Suppressor macrophage (primary cell): ENCODE measurements at places on chromosomes 16 and 17.

DNA sequence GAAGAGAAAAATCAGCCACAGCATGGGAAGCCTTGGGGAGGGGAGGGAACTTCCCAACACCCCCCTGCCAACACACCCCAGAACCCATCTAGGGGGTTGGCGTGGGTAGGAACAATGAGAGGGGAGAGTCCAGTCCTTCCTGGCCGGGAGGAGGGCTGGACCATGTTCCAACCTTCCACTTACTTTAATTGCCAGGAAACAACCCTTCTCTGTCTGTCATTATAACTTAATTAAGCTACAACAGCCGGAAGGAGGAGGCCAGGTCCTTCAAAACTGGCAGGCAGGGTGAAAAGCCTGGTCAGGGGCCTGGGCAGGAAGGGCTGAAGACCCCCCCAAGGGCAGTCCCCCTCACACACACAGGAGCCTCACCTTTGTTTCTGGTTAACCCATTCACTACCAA lies 447.0 kb downstream of the SOX9 start:
- no peak for DNase-seq

GRCh38 chr16:58026139-58026704 lies 668 bp downstream of the MMP15 start:
- DNase-seq: peak; percentile 58

- DNase-seq: no peak
These were observed 33.9 kb upstream of the GSE1 start for GRCh38 chr16:85579191-85579590.

GRCh38 chr17:53176629-53177028 lies 646.1 kb upstream of the KIF2B start:
- DNase-seq: no peak

DNA sequence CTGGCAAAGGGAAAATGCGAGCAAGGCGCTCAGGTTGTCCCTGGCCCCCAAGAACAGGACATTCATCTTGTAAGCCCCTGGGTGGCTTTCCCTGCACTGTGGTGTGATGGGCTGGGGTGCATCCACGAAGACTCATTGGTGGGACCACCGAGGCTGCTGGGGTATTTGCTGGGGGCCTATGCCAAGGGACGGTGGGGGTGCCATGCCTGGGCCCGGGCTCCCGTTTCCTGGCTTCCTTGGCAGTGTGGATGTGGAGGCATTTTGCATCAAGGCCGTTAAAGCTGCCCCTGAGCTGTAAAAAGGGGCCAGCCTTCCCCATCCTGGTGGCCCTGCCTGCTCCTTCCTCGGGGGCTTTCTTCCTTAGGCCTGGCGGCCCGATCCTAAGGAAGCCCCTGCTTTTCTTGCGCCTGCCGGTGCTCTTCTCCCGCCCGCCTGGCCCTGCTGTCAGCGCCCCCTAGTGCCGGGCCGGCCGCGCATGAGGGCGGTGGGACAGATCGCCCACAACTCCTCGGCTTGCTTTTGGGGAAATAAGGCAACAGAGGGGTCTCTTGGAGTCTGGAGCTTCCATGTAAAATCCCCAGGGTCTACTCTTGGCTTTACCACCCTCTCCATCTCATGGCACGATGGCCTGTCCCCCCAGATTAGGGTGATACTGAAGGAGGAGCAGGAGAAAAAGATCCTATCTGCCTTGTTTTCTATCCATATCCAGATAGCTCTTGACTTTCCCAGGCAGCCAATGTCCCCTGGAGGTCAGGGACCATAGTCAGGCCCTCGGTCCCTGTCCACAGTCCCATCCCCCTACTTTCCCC lies 9.8 kb upstream of the TBX2 start:
- DNase-seq: peak; percentile 80

DNA sequence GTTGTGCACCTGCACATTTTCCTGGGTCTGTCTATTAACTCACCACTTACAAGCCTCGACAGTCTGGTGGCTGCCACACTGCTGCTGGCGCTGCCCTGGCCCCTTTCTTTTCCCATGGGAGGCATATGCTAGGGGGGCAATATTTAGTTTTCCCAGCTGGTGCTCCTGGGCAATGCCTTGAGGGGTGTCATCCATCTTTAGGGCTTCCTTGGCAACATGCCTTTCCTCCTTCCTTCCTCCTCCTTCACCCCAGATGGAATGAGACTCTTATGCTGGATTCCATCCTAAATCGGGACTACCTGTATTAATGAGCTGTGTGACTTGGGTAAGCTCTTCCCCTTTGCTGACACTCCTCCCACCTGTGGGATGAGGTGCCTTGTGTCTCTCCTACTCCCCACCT lies 64.8 kb upstream of the CDC42EP4 start:
- no peak for DNase-seq

DNA sequence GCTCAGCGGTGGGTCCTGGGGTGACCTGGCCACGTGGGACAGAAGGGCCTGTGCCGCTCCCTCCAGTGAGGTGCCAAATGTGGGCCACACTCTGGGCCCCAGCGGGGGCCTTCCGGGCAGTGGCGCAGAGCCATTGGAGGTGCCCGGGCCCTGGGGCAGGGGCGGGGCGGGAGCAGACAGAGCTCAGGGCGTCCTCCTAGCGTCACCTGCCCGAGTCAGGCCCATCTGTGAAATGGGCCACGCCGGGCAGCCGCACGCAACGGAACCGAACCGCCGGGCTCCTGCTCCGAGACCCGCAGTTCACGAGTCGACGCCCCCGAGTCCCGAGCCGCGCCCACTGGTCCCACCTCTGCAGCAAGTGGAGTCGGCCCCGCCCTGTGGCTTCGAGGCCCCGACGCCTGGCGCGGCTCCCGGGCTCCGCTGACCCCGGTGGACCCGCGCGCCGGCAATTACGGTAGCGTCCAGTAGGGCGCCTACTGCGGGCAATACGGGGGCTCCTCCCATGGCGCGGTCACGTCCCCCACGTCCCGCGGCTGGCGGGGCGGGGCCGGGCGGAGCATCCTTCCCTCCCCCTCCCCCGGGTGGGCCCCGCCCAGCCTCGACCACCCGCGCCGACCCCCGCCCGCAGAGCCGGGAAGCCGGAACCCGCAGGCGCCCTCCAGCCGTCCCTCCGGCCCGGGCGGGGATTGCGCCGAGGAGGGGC lies 1.9 kb downstream of the SLC16A3 start:
- peak; percentile 87 for DNase-seq

GRCh38 chr16:1300664-1301476 lies 8.6 kb upstream of the UBE2I start:
- DNase-seq: peak; percentile 82

DNA sequence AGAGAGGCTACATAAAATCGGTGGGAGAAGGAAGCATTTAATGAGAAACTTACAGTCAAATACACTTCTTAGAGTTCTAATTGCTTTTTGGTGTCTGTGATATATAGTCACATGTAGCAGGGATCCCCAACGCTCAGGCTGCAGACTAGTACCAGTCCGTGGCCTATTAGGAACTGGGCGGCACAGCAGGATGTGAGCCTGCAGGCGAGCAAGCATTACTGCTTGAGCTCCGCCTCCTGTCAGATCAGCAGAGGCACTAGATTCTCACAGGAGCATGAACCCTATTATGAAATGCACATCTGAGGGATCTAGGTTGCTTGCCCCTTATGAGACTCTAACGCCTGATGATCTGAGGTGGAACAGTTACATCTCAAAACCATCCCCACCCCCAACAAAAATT lies 158.5 kb downstream of the TANC2 start:
- no peak for DNase-seq

GRCh38 chr17:71262586-71262985 lies 858.2 kb upstream of the SOX9 start:
- DNase-seq: no peak

- DNase-seq: peak; percentile 51
These were observed at the start of gene ARHGAP44 for GRCh38 chr17:12789481-12790248. TSS of gene ARHGAP44 (plus strand) at chr17:12789498. CDS start at chr17:12789839, 341 bp downstream.

DNA sequence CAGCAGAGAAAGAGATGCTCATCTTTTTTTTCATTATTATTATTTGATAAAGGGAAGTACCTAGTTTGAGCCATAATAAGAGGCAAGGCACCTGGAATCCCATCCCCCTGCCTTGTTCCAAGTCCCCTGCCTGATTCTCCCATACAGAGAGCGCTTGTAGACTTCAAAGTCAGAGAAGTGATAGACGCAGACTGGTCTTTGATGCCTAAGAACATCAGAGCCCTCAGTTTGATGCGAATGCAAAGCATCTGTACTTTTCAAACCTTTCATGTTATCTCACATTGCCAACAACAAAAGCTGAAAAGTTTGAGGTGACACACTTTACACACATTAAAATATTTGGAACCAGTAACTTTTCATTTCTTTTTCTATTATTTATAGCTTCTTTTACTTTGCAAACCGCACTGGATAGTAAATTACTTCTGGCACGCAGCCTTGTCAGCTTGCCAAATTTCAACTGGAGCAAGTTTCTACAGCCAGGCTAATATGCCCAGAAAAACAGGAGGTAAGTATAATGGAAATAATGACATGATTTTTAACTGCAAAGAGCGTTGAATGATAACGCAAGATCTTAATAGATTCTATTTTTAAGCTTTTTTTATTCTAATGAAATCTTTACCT lies 5.9 kb upstream of the UTP6 start:
- DNase-seq: no peak

DNA sequence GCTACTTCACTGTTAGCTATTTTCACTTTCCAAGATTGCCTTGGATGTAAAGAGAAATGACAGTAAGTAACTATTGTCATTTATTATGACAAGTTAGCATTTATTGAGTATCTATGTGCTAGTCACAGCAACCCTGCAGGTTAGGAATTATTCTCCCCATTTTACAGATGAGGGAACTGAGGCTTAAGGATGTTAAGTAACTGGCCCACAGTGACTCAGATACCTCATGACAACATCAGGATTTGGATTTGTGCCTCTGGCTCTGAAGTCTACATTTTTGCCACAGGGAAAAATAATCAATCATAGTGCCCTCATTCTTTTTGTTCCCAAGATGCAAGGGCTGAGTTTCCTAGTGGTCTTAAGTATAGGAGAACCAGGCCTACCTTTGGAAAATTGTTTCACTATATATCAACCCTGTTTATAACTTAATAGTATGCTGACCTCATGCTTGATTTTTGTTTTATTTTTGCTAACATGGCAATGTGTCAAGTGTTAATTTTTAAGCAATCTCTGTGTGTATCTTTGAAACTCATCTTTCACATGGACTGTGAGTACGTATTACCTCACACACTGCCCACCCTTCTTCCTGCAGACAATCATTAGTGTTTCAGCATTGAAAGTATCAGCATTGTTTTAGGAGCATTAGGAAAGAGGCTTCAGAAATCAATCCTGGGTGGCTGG lies 105.0 kb downstream of the TANGO6 start:
- DNase-seq: peak; percentile 3

DNA sequence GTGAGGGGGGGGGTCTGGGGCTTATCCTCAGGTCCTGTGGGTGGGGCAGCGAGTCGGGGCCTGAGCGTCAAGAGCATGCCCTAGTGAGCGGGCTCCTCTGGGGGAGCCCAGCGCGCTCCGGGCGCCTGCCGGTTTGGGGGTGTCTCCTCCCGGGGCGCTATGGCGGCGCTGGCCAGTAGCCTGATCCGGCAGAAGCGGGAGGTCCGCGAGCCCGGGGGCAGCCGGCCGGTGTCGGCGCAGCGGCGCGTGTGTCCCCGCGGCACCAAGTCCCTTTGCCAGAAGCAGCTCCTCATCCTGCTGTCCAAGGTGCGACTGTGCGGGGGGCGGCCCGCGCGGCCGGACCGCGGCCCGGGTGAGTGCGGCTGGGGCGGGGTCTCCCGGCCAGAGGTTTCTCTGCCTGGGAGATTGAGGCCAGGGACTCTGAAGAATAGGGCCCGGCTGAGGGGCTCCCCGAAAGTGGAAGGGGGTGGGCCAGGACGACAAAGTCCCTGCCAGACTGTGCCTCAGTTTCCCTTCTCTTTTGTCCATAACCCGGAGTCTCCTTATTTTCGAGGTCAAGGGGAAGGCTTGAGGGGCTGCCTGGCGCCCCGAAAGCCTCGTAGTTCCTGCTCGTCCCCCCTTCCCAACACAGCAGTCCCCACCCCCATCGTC lies at the start of gene FGF11:
Gene FGF11 (plus strand): TSS at position 51 of the 651 bp plus-strand sequence. CDS start 109 bp downstream, at position 160.
- no peak for DNase-seq

DNA sequence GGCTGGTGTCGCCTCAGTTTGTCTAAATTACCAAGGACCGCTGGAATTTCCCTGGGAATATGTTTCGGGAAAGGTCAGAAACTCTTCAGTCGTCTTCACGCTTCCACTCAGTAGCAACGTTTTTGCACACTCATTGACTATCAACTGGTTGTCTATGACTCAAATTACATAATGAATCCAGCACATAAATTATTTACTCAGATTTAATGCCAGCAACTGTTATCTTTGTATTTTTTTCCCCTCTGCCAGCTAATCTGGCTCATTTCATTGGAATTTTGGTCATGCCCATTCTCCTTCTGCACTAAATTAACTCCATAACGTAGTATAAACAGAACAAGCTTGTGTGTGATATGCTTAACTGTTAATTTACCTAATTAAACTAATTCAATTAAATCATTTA lies 372.7 kb upstream of the ZFHX3 start:
- DNase-seq: no peak

DNA sequence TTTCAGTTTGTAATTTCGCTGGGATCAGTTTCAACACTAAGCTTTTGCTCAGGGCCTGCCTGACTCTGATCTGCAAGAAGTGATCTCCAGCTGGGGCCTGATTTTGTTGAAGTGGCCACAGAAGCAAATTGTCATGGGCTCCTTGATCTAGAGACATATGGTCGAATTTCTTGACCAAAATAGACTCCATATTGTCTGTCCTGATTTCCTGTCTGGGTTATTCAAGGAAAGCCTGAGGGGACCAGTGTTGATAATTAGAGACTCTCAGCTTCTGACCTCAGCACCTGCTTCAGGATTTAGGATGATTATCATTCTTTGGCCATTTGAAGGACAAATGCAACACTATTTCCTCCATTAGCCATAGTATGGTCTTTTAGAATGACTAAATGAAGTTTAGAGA lies 48.9 kb upstream of the MSI2 start:
- DNase-seq: no peak

DNA sequence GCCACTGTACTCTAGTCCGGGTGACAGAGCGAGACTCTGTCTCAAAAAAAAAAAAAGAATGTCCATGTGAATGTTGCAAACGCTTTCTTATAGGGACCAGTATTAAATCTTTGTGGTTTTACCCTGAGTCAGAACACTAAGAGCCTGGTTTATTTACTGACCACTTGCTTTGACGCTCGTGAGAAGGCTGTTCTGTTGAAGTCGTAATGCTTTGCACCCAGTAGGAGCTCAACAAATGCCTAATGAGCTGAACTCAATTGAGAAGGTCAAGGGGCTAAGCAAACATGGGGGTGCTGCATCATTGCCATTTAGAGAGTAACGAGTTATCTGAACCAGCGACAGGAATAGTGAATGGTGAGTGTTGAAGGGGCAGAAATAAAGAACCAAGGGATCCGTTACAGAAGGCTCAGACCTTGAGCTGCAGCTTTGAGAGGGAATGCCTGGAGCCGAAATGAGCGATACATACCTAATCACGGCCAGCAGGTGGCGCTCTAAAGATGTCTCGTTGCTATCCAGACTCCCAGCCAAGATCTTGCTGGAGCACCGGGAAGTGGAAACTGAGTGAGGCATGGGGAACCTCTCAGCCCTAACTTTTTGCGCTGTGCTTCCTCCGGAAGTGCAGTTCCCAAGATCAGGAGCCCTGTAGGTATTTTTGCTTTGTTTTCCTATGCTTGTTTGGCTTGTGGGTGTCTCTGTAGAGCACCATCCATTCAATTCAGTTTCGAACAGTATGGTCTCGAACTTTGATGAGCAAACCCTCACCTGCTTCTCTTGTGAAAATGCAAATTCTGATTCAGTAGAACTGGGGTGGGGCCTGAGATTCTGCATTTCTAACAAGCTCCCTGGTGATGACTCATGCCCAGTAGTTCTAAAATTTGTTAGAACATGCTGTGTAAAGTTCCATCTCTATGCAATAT lies 12.6 kb upstream of the RNF222 start:
- peak; percentile 91 for DNase-seq

- peak; percentile 28 for DNase-seq
These were observed 1.5 kb upstream of the SLC38A8 start for GRCh38 chr16:84044118-84044488.
